ENCODE measurements at places on chromosomes 3 and 15.
A peak's percentile ranks its signal among the peaks of the same experiment; 100 is the strongest.

DNA sequence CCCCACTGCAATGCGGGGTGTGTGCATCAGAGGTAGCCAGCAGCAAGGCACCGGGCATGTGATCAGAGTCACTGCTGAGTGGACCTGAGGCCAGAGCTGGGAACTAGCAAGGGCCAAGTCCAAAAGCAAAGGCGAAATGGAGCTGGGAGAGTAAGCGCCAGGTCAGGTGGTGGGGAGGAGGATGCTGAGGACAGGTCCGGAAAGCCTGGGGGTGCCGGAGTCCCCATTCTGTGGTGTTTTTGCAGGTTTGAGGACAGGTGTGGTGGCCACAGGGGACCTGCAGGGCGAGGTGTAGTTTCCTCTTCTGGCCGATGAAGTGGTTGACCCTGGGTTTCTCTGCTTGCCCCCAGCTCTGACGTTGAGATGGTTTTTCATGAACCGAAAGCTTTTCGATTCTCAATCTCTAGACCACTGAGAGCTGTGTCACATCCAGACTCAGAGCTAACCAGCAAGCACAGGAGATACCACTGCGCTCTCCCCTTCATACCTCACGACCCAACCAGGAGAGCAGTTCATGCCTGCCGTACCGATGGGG, 35.0 kb upstream of the HES1 start:
- DNase-seq, result no peak

DNA sequence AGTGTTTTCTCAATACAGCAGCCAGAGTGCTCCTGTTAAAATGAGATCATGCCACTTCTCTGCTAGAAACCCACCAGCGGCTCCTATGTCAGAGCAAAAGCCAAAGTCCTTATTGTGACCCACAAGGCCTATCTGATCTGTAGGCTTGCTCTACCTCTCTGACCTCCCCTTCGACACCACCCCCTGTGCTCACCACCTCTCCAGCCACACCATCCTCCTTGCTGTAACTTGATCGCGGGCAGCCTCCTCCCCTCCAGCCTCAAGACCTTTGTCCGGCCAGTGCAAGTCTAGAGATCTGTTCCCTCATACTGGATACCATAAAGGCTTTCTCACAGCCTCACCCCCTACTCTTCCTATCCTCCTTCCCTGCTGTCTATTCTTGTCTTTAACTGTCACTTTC, 1.9 kb upstream of the IGDCC4 start:
- no peak for DNase-seq

DNA sequence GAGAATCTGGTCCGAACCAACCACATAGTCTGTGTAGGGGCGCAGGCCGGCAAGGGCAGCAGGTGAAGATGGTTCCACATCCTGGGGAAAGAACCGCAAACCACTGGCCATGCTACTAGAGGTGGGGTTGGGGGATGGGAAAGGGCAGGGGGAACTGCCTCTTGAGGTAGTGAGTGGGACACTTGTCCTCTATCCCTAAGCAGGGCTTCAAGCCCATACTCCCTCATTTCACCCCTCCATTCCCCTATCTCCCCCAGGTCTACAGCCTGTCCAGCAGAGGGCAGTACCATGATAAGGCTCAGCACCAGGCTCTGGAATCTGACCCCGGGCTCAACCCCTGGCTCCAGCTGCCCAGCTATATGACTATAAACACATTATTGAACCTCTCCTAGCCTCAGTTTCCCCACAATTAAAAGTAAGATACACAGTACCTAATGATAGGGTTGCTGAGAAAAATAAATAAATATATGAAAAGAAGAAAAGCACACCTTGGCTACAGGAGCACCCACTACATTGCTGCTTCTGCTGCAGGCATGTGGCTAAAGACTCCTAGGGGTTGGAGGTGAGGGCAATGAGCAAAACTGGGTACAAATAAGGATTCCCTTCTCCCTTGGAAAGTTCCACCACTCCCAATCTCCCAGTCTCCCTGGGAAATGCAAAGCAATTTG, 6.3 kb downstream of the GORASP1 start:
- peak; percentile 88 for DNase-seq

- no peak for DNase-seq
These were observed 69.9 kb downstream of the TBC1D5 start for GRCh38 chr3:17672506-17672905.

- DNase-seq, result no peak
These were observed 32.2 kb downstream of the SLC24A1 start for GRCh38 chr15:65653801-65654521.

- DNase-seq, result no peak
These were observed 36.4 kb downstream of the EIF3J start for GRCh38 chr15:44573386-44573785.

DNA sequence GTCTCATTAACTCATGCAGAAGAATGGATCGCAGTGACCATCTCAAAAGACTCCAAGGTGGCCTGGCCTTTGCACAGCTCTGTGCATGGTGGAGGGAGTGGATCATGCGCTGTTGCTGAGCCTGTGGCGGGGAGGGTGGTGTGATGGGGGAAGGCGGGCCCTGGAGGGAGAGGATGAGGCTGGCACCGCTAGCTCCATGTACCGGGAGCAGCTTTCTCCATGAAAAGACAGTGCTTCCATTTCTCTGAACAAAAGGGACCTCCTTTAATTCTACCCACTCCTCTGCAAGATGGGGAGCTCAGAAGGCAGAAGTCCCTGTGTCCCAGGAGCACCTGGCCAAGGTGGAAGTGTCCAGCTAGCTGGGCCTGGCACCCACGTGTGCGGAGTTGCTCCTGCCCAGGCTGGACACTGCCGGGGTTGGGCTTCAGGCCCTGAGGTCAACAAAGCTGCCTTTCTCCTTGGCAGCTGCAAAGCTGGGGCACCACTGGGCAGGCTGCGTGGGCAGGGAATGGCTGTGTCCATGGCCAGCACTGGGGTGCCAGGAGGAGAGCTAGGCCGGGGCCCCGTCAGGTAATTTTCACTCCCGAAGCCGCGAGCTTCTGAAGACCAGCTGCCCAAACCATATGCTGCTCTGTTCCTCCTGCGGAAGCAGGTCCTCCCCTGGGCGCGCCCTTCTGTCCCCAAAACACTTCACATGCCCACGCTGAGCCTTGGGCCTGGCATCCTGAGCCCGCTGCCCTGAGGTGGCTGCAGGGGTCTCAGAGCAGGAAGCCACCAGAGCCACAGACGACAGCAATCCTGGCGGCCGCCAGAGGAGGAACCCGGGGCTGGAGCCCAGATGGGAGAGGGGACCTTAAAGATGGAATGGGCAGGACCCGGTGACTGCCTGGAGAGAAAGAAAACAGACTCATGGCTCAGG, 6.4 kb downstream of the MAP6D1 start:
- DNase-seq, result no peak

GRCh38 chr3:1394188-1394587, 301.4 kb downstream of the CNTN6 start:
- DNase-seq, result no peak

DNA sequence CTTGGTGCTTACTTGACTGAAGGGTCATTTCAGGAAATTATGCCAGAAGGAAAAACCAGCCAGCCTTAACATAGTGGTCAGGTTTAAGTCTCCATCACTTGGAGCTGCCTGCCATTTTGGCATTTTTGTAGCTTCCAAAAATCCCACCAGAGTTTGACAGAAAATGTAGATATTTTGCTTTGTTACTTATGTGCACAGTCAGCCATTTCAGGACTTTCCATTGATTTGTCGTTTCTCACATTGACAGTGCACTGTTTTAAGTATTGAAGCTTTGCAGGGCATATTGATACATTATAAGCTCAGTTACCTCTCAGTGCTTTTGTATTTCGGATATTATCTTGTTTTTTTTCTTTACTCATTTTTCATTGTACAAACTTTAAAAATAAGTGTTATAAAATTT, 89.0 kb upstream of the ANKRD34C start:
- DNase-seq, result no peak

- DNase-seq, result no peak
These were observed 817.4 kb upstream of the LMCD1 start for GRCh38 chr3:7684182-7684715.

GRCh38 chr15:78651007-78651406, 10.0 kb upstream of the CHRNB4 start:
- DNase-seq, result no peak

DNA sequence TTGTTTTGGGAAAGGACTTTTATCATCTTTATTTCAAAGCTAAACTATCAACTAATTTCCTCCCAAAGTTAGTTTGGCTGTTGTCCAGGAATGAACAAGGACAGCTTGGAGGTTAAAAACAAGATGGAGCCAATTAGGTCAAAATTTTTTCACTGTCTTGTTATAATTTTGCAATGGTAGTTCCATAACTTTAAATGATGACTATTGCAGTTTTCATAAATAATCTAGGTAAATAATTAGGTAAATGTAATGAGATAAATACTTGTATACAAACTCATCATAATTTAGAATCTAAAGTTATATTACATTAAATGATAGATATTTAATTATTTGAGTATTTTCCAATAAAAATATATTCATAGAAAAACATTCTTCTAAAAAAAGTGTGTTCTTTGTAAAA, 68.3 kb upstream of the DAZL start:
- no peak for DNase-seq

DNA sequence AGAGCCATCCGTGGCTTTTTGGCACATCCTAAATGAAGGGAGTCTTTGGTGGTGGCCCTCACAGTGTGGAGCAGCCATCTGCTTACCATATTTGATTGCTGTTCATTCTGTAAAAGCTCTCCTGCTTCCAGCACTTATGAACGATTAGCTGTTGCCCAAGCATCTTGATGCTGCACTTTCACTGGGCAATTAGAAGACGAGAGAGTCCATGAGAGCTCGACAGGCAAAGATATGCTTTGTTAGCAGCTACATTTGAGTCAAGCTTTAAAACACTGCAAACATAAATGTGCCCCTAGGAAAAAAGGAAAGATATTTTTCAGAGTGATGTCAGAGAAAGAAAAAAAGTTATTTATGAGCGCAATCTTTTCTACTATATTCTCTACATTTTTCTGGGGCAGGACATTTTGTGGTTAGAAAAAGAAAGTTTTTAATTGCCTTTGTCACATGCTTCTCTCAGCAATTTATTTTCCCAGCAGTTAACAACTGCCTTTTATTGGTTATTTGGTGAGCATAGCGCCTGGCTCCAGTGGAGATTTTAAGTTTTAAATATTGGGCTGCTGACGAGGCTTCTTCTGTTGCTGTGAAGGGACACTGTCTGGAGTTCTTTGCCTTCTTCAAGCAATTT, 468.4 kb downstream of the C3orf38 start:
- no peak for DNase-seq

DNA sequence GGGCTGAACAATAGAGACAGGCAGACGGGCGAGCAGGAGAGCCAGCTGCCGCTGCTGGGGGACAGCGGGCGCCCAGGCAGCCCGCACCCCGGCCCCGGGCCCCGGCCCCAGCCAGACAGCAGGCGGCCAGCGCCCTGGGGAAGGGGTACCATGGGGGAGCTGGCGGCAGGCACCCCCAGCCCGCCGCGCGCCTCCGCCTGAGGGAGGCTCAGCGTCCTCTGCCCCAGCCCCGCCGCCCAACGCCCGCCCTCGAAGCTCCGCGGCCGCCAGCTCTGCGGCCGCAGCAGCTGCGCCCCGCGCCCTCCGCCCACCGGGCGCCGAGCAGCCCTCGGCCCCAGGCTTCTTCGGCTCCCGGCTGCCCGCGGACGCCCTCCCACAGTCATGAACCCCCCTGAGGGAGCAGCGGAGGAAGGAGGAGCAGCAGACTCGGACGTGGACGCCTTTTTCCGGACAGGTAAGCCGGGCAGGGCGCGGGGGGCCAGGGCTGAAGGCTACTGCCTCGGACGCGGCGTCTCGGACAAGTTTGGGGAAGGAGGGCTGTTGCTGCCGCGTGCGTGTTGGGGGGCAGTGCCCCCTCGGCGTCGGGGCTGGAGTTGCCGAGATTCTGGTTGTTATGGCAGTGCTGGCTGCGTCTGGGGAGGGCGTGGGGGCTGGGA, 41.6 kb upstream of the ROPN1 start:
- DNase-seq, result peak; percentile 68

DNA sequence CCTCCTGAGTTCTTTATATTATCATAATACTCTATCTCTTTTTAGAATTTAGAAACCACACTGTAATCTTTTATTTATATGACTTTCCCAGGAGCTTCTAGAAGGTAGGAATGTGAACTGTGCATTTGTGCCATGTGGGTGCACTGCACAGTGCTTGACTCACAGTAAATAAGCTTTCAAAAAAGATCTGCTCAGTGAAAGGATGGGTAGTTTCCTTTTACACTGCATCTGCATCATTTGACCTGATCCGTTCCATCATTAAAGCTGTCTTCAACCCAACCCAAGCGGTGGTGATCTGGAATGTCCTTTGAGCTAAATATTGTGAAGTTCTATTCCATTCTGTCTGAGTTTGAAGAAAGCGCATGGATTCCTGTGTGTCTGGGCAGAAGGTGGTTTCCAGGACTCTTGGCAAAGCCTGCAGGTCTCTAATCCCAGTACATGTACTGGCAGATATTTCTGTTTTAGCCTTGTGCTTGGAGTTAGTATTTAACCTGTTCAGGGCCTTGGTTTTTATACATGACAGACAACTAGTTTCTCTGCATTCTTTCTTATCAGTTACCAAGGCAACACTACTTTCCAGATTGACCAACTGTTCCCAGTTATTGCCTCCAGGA, 96.7 kb downstream of the DHX30 start:
- DNase-seq, result no peak

GRCh38 chr15:40543631-40544294, 21.1 kb downstream of the CCDC32 start:
- no peak for DNase-seq

GRCh38 chr3:196287090-196287439, 461 bp downstream of the PCYT1A start:
- no peak for DNase-seq

GRCh38 chr15:42858999-42859789, 61.4 kb downstream of the TTBK2 start:
- DNase-seq, result no peak

DNA sequence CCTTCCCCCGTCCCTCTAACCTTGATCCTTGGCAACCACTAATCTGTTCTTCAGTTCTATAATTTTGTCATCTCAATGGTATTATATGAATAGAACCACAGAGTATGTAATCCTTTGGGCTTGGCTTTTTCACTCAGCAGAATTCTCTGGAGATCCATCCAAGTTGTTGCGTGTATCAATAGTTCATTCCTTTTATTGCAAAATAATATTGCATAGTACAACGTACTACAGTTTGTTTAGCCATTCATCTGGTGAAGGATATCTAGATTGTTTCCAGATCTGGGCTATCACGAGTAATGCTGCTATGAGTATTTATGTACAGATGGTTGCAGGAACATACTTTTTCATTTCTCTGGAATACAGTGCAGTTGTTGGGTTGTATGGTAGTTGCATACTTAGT, 76.2 kb downstream of the PLXNA1 start:
- DNase-seq, result no peak

DNA sequence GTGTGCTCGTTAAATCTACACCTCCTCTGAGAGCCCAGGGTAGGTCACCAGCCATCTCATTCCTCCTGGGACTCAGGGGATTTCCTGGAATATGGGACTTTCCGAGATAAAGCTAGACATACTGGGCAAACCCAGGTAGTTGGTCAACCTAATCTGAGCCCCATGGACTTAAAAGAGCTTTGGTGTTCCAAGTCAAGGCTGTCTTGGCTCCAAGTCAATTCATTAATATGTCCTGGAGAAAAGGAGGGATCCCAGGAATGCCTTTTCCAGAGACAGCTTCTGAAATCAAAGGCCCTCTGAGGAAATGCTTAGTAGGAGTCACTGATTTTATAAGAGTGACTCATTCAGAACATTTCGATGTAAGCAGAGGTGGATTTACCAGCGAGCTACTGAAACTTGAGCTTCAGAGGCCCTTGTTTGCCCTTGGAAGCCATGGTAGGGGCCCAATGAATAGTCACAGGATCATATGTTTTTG, 137.3 kb upstream of the UBE2E1 start:
- no peak for DNase-seq

Measured in iPS-NIHi11 (cell line).